LNCaP clone FGC (cell line): ENCODE measurements at places on chromosomes 1 and 21.

DNA sequence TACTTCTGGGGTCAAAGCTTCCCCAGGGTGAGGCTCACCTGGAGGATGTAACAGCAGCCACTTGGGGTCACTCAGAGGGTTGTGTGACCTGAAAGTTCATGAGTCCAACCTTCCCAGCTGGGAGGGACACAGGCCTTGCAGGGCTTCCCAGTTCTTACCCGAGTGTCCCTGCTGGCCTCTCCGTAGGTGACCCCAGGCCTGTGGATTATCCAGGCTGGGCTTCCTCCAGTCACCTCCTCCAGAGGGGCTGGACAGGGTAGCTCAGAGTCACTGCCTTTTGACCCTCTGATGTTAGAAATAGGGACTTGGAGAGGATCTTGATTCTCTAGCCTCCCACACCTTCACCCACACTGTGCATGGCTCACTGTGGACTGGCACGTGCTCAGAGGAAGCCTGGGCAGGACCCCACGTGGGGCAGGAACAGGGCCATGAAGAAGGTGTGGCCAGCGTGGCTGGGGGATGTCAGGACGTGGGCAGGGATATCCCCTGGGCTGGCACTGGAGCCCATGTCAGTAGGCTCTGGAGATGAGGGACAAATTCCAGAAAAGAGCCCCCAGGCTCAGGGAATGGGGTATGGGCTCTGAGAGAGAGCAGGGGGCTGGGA is 131.8 kb downstream of the ACTL8 start:
- no peak for DNase-seq

GRCh38 chr1:6914706-6915105 is 129.5 kb downstream of the CAMTA1 start:
- no peak for DNase-seq

DNA sequence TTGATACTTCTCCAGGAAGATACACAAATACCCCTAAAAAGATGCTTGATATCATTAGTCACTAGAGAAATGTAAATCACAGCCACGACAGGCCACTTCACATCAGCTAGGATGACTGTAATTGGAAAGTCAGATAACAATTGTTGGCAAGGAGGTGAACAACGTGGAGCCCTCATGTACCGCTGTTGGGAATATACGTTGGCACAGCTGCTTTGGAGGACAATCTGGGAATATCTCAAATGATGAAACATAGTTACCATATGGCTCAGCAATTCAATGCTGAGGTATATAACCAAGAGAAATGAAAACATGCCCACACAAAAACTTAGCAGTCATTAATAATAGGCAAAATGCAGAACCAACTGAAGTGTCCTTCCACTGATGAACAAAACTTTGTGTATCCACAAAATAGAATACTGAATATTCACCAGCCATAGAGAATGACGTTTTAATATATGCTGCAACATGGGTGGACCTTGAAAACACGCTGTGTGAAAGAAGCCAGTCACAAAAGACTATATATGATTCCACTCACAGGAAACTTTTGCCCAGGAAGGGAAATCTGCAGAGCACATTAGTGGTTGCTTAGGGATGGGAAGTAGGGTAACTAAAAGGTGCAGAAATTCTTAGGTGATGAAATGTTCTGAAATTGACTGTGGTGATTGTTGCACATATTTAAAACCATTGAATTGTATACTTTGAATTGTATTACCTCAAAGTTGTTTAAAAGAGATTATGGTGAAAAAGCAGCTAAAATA is 95.4 kb downstream of the AHCTF1 start:
- no peak for DNase-seq

DNA sequence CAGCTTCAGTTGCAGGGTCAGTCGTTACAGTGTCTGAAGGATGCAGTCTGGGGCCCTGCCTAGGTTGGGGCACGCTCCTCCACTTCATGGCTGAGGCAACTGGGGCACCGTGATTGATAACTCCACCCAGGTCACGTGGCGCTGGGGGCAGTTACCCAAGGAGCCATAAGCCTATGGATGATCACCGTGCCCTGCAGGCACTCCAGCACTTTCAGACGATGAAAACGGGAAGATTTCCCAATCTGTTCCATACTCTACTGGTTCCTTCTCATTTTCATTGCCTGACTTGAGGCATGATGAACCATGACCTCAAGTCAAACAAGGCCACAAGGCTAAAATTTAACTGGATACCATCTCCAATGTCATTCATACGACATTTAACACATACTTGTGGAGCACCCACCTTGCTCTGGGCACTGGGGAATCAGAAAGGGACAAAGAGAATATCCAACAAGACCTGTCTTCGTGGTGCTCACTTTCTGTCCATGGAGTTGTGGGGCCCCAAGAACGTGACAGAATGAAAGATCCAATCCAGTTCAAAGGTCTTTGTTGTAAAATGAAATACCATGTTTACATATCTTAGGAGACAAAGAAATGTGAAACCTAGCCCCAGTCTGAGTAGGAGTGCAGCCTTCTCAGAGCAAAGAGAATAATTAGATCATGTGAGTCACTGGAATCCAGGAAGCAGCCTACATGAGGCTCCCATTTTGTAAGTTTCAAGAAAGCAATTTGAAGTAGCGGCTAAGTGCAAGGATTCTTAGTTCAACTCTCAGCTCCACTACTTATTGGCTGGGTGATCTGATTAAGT is 39.4 kb upstream of the SPOCD1 start:
- no peak for DNase-seq

DNA sequence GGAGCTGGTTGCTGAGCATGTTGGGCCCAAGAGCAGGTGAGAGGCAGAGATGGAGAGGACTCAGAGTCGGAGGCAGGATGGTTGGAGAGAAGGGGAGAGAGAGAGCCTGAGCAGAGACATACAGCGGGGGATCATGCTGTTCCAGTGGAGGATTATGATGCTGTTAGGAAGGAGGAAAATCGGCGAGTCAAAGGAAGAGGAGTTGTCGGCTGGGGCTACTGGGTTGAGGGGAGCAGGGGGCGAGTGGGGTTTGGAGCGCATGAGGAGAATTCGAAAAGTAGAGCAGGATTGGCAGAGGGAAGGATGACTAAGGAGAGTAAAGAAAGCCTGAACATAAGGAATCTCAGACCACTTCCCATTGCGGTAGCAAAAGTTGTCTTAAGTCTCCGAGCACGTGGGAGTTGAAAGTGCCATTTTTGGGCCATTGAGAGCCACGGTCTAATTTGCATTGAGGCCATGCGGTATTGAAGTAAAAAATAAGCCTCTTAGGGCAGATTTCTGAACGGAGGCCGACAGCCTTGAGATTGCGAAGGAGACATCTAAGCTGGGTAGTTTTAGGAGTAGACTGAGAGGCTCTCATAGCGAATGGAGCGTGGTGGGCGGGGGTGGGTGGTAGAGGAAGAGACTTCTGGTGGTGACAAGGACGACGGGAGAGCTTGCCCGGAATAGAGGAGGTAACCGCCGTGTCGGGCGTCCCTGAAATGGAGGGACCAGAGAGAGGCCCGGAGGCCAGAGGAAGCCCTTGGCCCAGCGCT is 140.4 kb upstream of the ETV3 start:
- DNase-seq, result no peak

GRCh38 chr1:19762175-19762779 is 37.4 kb downstream of the TMCO4 start:
- no peak for DNase-seq

- no peak for DNase-seq
Observed at GRCh38 chr1:215594640-215595039, 27.5 kb downstream of the KCTD3 start.

DNA sequence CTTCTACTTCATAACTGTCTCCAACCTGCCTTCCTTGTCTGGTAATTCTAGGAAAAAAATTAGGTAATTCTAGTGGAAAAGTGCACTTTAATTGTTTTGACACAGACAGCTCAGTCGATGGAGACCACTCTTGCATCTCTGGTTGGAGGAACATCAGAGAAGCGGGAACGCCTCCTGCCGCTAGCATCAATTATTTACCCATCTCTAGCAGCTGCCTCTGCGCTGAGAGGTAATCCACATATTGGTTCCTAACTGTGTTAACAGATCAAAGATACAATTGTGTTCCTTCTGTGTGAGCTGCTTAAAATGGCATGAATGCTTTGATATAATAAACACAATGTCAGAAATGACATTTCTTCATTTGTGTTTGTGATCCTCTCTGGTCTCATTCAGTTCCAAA is 33.3 kb downstream of the C2CD2 start:
- DNase-seq, result no peak

GRCh38 chr1:24178407-24178806 is 8.7 kb downstream of the IFNLR1 start:
- no peak for DNase-seq

- no peak for DNase-seq
Observed at GRCh38 chr1:13702425-13703127, 2.6 kb downstream of the PRDM2 start.

DNA sequence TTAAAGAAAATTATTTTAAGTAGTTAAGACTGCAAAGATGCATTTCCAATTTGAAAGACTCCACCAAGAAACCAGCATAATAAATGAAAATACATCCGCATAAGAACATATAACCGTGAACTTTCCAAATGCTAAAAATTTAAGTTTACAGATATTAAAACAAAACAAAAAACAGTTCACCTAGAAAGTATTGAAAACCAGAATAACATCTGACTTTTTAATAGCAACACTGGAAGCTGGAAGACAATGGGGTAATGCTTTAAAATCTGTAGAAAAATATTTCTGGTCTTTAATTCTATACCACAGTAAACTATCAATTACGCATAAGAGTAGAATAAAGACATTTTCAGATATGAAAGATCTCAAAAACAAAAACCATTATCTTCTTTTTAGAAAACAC is 79.3 kb upstream of the COL24A1 start:
- DNase-seq, result no peak

- no peak for DNase-seq
Observed at GRCh38 chr1:106080608-106081325, 975.7 kb upstream of the PRMT6 start.

- no peak for DNase-seq
Observed at GRCh38 chr1:114167226-114167625, 13.6 kb upstream of the SYT6 start.

GRCh38 chr1:220335668-220336067 is 63.4 kb upstream of the RAB3GAP2 start:
- DNase-seq, result peak; percentile 97

GRCh38 chr1:193221651-193222050 is 35.2 kb upstream of the B3GALT2 start:
- DNase-seq, result no peak

DNA sequence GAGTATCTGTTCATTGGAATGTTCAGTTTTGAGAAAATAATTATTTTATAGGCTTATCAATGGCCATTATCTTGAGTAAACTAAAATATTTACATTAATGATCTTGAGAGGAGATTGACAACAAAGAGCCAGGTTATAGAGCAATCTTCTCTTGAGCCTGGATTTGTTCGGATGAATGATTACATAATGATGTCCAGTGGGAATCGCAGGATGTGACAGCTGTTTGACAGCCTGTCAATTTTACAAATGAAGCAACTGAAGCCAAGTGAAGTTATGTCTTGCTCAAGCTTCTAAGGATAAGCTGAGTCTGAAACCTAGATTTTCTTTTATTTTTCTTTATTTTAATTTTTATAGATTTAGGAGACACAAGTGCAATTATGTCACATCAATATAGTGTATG is 52.1 kb upstream of the BACH1 start:
- no peak for DNase-seq

GRCh38 chr1:181398544-181398943 is 84.8 kb upstream of the CACNA1E start:
- DNase-seq, result no peak

DNA sequence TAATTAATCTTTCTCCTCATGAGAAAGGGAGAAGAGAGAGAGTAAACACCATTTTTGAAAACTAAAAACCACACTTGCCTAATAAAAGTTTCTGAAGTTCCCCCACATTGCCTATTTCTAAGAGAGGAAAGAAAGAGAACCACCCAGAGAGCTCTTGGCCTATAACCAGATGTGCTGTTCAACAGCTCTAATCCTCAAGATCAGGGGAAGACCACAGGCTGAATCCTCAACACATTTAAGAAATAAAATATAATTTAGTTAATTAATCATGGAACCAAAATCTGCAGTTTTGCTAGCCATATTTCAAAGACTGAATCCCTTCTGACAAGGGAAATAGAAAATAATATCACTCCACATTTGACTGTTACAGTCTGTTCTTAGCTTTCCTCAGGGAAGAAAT is 11.9 kb downstream of the PRRX1 start:
- DNase-seq, result no peak
